Astrocyte of the spinal cord (primary cell): ENCODE measurements at places on chromosomes 2 and 18.
A peak's percentile ranks its signal among the peaks of the same experiment; 100 is the strongest.

- DNase-seq = no peak
Measured at GRCh38 chr2:240200230-240201051, 60.0 kb upstream of the OTOS start.

DNA sequence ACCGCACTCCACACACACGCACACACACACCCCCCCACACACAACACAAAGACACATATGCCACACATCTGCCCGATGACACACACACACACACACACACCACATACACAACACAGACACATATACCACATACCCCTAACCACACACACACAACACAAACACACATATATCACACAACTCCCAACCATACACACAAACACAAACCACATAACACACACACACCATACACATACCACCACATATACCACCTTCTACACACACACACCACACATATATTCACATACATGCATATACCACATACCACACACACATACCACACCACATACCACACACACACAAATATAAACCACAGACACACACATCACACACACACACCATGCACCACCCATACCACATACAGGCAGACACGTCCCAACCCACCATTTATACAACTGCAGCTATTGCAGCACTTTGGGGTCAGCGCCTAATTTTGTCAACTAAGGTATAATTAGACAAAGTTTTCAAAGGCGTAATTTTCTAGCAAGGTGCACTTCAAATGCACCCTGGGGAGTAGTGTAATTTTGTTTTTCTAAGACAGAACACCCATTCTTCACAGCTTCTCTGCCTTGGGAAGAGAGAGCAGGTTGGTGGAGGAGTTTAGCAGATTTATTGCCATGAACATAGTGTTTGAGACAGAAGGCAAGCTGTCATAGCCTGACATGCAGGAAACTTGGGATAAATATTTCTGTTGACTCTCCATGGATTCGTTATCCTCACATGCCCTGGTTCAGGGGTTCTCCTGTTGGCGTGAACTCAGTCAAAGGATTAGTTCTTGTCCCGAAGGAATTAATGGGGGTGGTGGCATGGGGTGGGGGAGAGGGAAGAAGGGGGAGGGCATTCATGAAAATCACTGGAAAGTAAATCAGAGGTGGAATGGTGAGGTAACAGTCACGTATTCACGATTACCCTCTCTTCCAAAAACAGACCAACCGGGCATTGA lies 416.1 kb downstream of the LPIN1 start:
- no peak for DNase-seq

- DNase-seq = no peak
Measured at GRCh38 chr2:228257379-228257778, 75.9 kb upstream of the SPHKAP start.

DNA sequence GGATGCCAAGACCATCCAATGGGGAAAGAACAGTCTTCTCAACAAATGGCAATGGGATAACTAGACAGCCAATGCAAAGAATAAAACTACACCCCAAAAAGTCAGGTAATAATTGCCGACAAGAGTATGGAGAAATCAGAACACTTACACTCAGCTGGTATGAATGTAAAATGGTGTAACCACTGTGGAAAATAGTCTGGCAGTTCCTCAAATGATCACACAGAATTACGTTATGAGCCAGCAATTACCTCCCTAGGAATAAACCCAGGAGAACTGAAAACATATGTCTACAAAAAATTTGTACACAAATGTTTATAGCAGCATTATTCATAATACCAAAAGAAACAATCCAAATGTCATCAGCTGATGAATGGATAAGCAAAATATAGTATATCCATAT lies 8.8 kb downstream of the IWS1 start:
- no peak for DNase-seq

- DNase-seq = no peak
Measured at GRCh38 chr2:1979138-1979537, 234.8 kb upstream of the PXDN start.

DNA sequence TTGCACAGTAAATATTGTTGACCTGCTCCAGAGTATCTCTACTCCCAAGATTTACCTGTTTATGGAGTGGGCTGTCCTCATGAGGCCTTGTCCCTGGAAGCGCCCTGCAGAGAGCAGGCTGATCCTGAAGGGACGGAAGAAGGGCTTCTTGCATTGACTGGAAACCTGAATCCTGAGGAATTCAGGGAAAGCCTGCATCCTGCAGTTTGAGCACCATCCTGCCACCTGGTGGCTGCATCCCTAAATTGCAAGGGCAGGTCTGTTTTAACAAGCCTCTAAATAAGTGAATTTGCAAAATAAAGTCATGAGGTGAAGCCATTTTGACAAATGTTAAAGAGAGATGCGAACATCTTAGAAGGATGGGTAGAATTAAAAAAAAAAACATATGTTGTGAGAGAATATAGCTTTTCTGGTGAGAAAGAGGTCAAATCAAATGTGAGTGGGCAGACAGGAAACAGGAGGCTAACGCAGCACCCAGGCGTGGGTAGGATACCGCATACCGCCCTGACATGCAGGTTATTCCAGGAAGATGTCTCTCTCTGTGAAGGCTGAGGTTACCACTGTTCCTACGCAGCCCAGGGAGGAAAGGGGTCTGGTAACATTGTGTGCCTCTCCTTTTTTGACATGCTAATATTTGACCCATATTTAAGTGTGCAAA lies 754.9 kb downstream of the RNF144A start:
- peak; percentile 62 for DNase-seq

GRCh38 chr18:56112013-56112749 lies 524.2 kb upstream of the TCF4 start:
- no peak for DNase-seq

DNA sequence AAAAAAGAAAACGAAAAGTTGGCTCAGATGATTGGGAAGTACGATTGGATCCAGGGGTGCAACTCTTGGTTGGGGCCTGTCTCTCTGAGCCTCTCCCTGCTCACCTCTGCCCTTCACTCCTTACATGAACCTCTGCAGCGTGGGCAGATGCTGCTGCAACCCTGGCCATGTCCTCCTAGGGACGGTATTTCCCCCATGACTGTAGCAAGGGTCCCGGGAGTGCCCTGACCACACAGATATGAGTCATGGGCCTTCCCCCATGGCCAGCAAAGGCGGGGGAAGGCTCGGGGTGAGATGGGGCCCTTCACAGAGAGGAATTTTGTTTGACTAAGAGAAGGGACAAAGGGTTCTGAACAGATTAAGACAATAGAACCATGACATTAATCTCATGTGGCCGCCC lies 129.0 kb downstream of the NCK2 start:
- DNase-seq = peak; percentile 77

DNA sequence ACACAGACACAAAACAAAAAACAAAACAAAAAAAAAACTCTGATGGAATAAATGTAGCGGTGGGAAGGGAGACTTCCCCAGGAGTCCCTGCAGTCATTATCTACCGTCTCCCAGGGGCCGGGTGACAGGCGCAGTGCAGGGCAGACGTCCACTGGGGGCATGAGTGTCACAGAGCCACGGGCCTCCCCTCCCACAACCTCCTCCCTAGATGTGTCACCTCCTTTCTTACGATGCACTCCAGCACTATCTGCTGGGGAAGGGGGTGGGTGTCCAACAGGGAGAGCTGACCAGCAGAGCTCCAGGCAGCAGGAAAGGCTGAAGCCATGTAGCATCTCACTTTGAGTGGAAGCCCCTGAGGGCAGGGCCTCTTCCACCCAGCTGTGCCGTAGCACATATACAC lies 84.5 kb downstream of the LONRF2 start:
- DNase-seq = no peak

DNA sequence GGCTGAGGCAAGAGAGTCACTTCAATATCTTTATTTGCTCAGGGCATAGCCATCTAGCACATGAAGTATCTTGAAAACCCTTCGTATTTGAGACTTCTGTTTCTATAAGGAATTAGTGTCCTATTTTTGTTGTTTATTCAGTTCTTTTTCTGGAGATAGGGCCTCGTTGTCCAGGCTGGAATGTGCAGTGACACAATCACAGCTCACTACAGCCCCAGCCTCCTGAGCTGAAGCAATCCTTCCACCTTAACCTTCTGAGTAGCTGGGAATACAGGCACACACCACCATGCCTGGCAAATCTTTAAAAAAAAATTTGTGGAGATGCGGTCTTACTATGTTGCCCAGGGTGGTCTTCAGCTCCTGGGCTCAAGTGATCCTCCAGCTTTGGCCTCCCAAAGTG lies 50.6 kb downstream of the PSMD14 start:
- no peak for DNase-seq

DNA sequence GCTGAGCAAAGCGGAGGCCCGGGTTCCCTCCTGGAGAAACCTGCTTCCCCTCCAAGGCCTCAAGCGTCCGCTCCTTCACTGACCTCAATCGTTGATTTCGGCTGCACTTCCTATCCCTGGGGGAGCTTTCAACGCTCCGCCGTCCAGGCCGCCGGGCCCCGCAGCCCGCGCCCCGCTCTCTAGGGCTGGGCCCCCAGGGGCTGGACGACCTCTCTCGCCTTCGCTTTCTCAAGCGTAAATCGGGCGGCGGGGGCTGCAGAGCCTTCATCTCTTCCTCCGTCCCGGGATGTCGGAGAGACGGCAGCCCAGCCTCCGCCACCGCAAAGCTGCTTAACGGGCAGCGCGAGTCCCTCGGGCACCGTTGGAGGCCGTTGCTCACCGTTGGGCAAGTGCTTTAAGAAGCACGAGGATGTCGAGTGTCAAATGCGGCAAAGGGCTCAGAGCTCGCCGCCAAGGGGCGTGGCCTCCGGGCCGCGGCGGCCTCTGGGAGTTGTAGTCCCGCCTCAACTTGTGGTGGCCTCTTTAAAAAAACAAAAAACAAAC lies 8.5 kb downstream of the HES6 start:
- peak; percentile 62 for DNase-seq

- no peak for DNase-seq
Measured at GRCh38 chr2:235857598-235857997, 310.6 kb downstream of the GBX2 start.

DNA sequence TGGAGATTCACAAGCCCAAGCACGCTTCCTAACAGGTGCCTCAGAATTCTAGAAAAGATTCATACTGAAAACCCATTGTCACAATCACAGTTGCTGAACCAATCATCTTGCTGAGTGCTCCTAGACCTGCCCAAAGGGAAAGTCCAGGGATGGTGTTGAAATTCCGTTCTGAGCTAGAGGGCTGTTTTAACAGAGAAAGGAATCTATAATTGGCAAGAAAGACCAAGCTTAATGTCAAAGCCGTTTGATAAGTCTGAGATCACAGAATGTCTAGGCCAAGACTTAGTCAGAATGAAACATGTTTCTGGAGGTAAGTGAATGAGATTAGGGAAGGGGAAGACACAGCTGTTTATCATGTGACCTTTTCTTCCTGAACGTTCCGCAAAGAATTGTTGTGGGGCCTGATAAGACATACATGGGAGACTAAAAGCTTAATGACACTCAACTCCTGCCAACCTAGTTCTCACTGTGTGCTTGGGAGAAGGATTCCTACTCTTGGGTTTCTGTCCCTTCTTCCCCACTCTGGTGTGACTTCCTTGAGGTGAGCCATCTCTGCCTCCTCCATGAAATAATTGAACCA lies 27.5 kb downstream of the PMAIP1 start:
- DNase-seq = no peak

DNA sequence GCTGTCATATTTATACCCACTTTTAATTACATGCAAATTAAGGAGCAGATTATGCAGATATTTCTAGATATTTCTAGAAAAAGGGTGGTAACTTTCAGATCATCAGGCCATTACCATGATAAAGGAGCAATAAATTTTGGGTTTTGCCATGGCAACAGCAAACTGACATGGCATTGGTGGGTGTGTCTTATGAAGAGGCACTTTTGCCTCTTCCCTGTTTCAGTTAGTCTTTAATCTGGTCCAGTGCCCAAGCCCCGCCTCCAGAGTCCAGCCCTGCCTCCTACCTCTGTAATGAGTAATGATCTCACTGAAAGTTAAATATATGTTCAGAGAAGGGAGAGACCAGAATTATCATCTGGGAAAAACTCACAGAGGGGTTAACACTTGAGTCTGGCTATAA lies 124.8 kb downstream of the SCG2 start:
- no peak for DNase-seq

DNA sequence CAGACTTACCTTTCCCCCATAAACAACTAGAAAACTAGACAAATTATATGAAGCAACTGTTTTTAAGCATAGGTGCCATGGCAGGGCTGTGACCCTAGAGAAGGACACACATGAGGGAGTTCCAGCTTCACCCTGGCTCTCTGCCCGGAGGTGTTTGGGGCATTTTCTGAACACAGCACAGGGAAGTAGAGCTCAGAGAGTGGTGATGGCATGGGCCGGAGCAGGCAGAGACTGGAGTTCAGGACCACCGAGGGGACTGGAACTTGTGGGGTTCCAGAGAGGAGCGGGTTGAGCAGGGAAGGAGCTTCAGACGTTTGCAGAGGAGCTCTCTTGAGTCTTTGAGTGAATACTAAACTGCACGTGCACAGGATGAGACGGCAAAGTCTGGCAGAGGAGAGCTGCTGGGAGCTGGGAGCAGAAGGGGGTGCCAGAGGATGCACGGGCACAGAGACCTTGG lies 26.5 kb upstream of the KLF11 start:
- DNase-seq = no peak

- no peak for DNase-seq
Measured at GRCh38 chr2:217872319-217872718, 130.5 kb downstream of the TNS1 start.

- peak; percentile 29 for DNase-seq
Measured at GRCh38 chr18:51039138-51040112, 9.4 kb downstream of the SMAD4 start.

- DNase-seq = peak; percentile 80
Measured at GRCh38 chr2:128374001-128374710, 55.5 kb upstream of the HS6ST1 start.

- DNase-seq = no peak
Measured at GRCh38 chr18:31410716-31411483, 34.3 kb downstream of the DSG4 start.

DNA sequence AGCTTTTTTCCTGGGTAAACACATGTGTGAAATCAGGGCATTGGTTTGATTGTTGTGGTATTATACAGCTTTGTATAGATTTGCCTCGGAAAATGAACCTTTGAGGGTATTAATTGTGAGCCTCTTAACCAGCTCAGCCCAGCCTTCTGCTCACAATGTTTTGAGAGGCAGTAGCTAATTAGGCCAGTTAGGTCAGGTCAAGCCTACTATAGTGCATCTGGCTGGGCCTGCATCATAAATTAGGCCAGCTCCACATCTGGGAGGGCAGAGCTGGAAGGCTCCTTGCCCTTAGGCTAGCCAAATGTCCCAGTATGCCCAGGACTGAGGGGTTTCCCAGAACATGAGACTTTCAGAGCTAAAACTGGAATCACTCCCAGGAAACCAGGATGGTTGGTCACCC lies 43.0 kb downstream of the LRATD1 start:
- no peak for DNase-seq

- no peak for DNase-seq
Measured at GRCh38 chr2:22843919-22844537, 541.0 kb upstream of the KLHL29 start.

- DNase-seq = no peak
Measured at GRCh38 chr2:206112108-206112507, 26.1 kb upstream of the INO80D start.
